ENCODE measurements at places on chromosomes 7 and 10. TPM values are rescaled to one million over a fixed set of nuclear protein-coding genes. Genes with fewer than 3 reads are reported as not detected.
A peak's percentile ranks its signal among the peaks of the same experiment; 100 is the strongest.

Gene GRID1
- 0.26 TPM for total RNA-seq

Gene OR2A1
- total RNA-seq: not detected

Gene ZNF746
- 23.8 TPM for total RNA-seq

Gene GFRA1
- total RNA-seq: 4.2 TPM

Gene GPR15LG
- total RNA-seq: not detected

Gene ZNF804B
- total RNA-seq: not detected

Gene CDH23
- total RNA-seq: 0.54 TPM

Gene TMEM213
- total RNA-seq: not detected

Gene C10orf53
- total RNA-seq: not detected

Gene DYNC1I1
- total RNA-seq: 3.1 TPM

Gene HBP1
- 50.9 TPM for total RNA-seq

Gene ADIRF
- not detected for total RNA-seq

DNA sequence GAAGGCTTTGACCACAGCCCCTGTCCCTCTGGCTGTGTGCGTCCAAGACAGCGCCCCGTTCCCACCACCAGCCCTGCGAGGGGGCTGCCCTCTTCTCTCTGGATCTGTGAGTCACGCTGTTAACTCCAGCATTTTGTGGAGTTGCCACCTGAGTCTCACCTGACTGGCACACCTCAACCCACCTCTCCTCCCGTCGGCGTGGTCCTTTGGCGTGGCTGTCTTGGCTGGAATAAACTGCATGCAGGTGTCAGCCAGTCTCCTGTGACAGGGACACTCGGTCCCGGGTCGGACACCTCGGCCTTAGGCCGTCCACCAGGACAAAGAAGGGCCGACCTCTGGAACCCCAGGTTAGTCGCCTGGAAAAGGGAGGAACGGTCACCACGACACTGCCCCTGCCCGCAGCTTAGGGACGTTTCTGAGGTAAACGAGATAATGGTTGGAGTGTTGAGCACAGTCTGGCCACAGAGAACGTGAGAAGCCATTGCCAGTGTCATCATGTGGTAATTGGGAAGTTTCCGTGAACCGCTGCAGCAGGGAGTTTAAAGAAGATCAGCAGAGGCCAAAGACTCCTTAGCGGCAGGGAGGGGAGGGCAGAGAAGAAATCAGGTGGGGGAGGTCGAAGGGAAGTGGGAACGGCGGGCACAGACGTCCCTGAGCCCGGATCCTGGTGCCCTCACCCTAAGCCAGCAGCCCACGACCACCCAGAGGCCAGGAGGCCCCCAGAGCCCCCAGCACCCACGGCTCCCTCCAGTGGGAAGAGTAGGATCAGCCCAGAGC lies 73.6 kb upstream of the FAM20C start:
- no peak overlapping the region for H3K4me3 ChIP-seq
- peaks cover 14% of the 10 kb centered on the region for H3K27me3 ChIP-seq
- H3K36me3 ChIP-seq: no peaks in the 10 kb centered on the region
- peaks cover 18% of the 10 kb centered on the region for H3K4me1 ChIP-seq
- DNase-seq: no peak

DNA sequence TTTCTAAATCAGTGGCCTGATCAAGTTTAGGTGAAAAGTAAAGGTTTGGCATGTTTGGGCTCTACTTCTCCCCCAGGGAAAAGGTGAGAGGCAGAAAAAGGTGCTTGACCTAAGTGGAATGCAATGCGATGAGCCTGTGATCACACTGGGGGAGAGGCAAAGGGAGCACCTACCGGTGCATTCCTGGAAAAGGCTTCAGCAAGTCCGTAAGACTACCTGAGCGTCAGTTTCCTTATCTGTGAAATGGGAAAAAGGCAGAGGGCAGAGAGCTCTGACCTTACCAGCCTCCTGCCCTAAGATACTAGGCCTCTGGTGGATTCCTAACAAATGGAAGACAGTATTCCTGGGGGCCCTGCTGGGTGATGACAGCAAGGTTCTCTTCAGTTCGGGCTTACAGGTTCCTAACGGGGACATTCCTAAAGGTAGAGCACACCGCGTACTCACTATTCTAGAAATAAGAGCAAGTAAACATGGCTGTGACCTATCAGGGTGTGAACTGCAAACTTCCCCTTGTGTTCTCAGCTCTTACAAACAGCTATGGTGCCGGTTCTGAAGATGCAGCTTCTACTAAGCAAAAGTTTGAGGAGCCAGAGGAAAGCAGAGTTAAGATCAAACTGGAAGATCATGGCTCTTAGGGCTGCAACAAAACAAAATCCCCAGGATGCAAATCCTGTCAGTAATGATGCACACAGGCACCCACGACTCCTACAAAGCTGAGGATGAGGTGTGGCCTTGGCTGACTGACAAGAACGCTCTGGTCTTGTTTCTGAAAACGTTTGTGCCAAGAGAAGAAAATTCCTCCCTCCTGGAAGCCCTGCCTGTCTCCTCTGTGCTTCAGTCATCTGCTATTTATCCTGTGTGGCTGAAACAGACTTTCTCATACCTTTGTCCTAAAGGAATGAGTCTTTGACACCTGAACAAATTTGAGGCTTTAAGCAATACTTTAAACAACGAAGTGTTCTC lies 13.3 kb upstream of the ACSL5 start:
- no peak overlapping the region for H3K4me3 ChIP-seq
- H3K27ac ChIP-seq: no peak overlapping the region
- H3K27me3 ChIP-seq: no peaks in the 10 kb centered on the region
- no peaks in the 10 kb centered on the region for H3K36me3 ChIP-seq

- H3K27ac ChIP-seq: no peak overlapping the region
- peaks cover 44% of the 10 kb centered on the region for H3K4me1 ChIP-seq
- H3K4me3 ChIP-seq: no peak overlapping the region
- no peak for DNase-seq
- H3K36me3 ChIP-seq: no peaks in the 10 kb centered on the region
- H3K27me3 ChIP-seq: peaks cover 4% of the 10 kb centered on the region
Observed at GRCh38 chr10:122475591-122476332, 14.4 kb downstream of the HTRA1 start.

- H3K36me3 ChIP-seq: peaks cover 4% of the 10 kb centered on the region
- H3K4me1 ChIP-seq: peaks cover 10% of the 10 kb centered on the region
- no peaks in the 10 kb centered on the region for H3K27me3 ChIP-seq
- H3K27ac ChIP-seq: no peak overlapping the region
- DNase-seq: no peak
Observed at GRCh38 chr10:110739811-110740271, 95.7 kb downstream of the RBM20 start.

- peaks cover 3% of the 10 kb centered on the region for H3K4me1 ChIP-seq
- H3K4me3 ChIP-seq: no peak overlapping the region
- H3K27ac ChIP-seq: no peak overlapping the region
- DNase-seq: no peak
- no peaks in the 10 kb centered on the region for H3K36me3 ChIP-seq
Observed at GRCh38 chr10:106957823-106958588, 206.5 kb downstream of the SORCS1 start.

GRCh38 chr7:133654547-133654946 lies 401.7 kb downstream of the EXOC4 start:
- no peaks in the 10 kb centered on the region for H3K27me3 ChIP-seq
- H3K27ac ChIP-seq: no peak overlapping the region
- H3K36me3 ChIP-seq: no peaks in the 10 kb centered on the region
- H3K4me3 ChIP-seq: no peak overlapping the region
- peaks cover 11% of the 10 kb centered on the region for H3K4me1 ChIP-seq

DNA sequence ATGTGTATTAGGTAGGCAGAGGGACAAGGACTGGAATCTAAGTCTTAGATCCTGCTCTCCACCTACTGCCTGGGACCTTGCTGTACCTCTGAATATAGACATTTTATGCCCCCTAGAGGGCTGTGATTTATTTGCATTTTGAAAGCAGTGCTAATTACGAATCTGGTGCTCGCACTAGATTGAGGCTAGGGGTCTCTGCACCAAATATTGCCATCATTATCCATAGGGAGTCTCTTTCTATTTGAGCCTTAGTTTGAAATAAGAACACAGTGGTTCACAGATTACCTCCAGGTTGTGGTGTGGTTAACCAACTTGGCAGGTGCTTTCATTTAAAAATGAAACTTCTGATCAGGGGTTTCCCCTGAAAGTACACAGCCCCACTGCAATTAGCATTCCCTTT lies 41.8 kb downstream of the CNNM1 start:
- peaks cover 4% of the 10 kb centered on the region for H3K27me3 ChIP-seq
- no peak overlapping the region for H3K27ac ChIP-seq
- H3K4me1 ChIP-seq: no peaks in the 10 kb centered on the region
- H3K4me3 ChIP-seq: no peak overlapping the region
- H3K36me3 ChIP-seq: no peaks in the 10 kb centered on the region
- DNase-seq: peak; percentile 39

DNA sequence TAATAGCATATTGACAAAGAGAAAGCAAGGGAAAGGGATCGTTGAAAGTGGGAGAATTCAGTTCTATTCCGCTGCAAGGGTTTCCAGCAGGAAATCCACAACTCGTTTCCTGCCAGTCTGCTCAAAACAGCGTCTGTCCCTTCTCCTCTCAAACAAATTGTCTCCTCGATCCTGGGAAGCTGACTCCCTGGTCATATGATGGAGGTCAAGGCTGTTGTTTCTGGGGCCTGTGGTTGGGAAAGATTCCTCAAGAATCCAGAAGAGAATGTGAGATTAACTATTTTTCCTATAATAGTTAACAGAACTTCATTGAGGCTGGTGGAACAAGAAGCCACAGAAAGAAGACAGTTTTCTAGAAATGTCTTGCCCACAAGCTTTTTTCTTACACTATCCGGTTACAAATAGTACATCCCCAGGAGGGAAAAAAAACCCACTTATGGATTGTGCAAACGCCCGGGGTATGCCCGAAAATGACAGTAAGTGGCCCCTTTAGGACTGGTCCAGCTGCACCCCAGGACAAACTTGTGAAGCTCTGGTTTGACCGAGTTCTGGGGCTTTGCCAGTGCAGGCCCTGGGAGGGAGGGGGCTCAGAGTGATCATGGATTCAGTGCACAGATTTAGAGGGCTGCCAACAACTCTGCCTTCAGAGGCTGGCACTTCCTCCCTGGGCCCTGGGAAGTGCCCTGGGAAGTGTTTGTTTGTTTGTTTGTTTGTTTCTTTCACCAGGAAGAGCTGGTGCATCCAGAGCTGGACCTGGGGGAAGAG lies 49.4 kb upstream of the CTBP2 start:
- peak; percentile 20 for DNase-seq
- no peaks in the 10 kb centered on the region for H3K36me3 ChIP-seq
- H3K4me1 ChIP-seq: peaks cover 34% of the 10 kb centered on the region
- H3K27ac ChIP-seq: peak overlapping the region; percentile 96
- no peak overlapping the region for H3K4me3 ChIP-seq

- H3K36me3 ChIP-seq: no peaks in the 10 kb centered on the region
- peaks cover 11% of the 10 kb centered on the region for H3K4me1 ChIP-seq
- no peak overlapping the region for H3K4me3 ChIP-seq
- no peak overlapping the region for H3K27ac ChIP-seq
- DNase-seq: no peak
Observed at GRCh38 chr7:128044064-128044463, 12.8 kb upstream of the LRRC4 start.

- no peaks in the 10 kb centered on the region for H3K4me1 ChIP-seq
- no peak for DNase-seq
- peaks cover 1% of the 10 kb centered on the region for H3K27me3 ChIP-seq
- no peak overlapping the region for H3K27ac ChIP-seq
- H3K36me3 ChIP-seq: no peaks in the 10 kb centered on the region
Observed at GRCh38 chr10:76286536-76286935, 855.1 kb downstream of the LRMDA start.

- no peak overlapping the region for H3K4me3 ChIP-seq
- no peak for DNase-seq
- H3K36me3 ChIP-seq: peaks cover 20% of the 10 kb centered on the region
- peaks cover 7% of the 10 kb centered on the region for H3K27me3 ChIP-seq
Observed at GRCh38 chr10:92845921-92846320, 2.4 kb upstream of the EXOC6 start.

DNA sequence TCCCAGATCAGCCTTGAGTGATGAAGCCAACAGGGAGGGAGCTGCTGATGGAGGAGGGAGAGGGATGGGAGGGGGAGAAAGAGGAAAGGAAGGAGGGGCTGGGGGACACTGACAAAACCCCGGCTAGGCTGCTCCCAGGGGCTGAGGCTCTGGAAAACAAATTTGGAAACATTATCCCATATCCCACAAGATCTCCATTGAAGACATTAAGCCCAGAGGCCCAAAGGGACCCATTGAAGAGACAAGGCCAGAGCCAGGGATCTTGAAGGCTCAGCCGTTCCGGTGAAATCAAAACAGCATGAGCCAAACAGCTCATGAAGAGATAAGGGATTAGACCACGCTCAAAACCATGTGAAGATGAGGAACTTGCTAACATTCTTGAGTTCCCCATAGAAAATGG lies 184.3 kb upstream of the ITGB1 start:
- no peaks in the 10 kb centered on the region for H3K4me1 ChIP-seq
- H3K27me3 ChIP-seq: peaks cover 5% of the 10 kb centered on the region
- no peak for DNase-seq
- no peak overlapping the region for H3K4me3 ChIP-seq
- no peaks in the 10 kb centered on the region for H3K36me3 ChIP-seq
- no peak overlapping the region for H3K27ac ChIP-seq

- peak overlapping the region; percentile 74 for H3K27ac ChIP-seq
- no peak for DNase-seq
- H3K4me3 ChIP-seq: peak overlapping the region; percentile 91
- peaks cover 4% of the 10 kb centered on the region for H3K36me3 ChIP-seq
- H3K27me3 ChIP-seq: peaks cover 13% of the 10 kb centered on the region
Observed at GRCh38 chr7:135661311-135662122, 797 bp upstream of the STMP1 start.

GRCh38 chr7:101154693-101155102 lies 422 bp downstream of the AP1S1 start:
- peak overlapping the region; percentile 79 for H3K4me3 ChIP-seq
- no peak for DNase-seq
- peaks cover 6% of the 10 kb centered on the region for H3K4me1 ChIP-seq
- H3K27me3 ChIP-seq: peaks cover 12% of the 10 kb centered on the region

DNA sequence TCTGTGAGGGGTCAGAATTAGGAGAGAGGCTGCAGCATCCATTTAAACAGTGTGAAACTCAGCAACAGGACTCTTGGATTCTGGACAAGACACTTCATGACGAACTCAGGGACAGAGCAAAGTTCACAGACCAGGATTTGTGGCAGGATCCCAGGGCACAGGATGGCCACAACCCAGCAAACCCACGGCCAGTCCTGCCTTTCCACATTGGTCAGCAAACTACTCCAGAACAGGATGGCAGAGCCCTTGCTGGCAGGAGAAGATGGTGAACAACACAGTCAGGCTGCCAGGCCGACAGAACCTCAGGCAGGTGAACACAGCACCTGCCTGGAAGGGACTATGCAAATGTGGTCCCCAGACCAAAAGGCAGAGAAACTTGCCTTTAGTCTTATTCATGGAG lies 34.4 kb downstream of the VSTM4 start:
- H3K4me1 ChIP-seq: peaks cover 2% of the 10 kb centered on the region
- no peak overlapping the region for H3K4me3 ChIP-seq
- H3K27me3 ChIP-seq: no peaks in the 10 kb centered on the region
- H3K27ac ChIP-seq: no peak overlapping the region
- no peak for DNase-seq

DNA sequence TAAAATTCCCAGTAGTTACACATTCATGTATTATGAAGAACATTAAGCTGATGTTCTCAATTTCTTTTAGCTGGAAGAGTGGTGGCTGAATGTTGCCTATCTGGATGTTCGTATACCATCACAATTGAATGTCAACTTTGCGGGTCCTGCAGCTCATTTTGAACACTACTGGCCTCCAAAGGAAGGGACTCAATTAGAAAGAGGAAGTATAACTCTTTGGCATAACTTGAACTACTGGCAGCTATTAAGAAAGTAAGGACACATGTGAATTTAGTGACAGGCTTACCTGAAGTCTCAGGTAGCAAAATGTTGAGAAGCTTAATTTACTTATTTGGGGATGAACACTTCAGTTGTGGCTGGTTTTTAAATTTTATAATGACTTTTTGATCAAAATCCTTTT lies 15.9 kb downstream of the CROT start:
- H3K4me1 ChIP-seq: no peaks in the 10 kb centered on the region
- no peak overlapping the region for H3K4me3 ChIP-seq
- H3K27me3 ChIP-seq: no peaks in the 10 kb centered on the region
- no peak overlapping the region for H3K27ac ChIP-seq
- peaks cover 15% of the 10 kb centered on the region for H3K36me3 ChIP-seq
